ENCODE measurements at places on chromosomes 12 and 14.

DNA sequence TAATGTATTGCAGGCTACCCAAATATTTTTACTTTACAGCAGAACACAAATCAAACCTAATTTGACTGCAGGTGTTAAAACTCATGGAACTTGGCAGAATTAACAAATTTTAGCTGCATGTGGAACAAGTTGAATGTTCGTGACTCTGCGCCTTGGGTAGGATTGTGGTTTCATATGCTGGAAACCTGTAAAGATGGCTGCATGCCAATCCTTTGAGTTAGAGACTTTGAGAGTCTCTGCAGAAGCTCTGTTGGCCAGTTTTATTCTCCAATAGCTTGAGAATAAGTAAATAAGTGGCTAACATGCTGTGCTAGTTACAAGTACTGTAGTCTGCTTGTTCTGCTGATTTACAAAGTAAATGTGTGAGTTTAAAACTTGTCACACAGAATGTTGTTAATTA lies 77.8 kb downstream of the PDE6H start:
- peak; percentile 76 for DNase-seq

GRCh38 chr12:27158297-27158696 lies 75.9 kb upstream of the C12orf71 start:
- no peak for DNase-seq

DNA sequence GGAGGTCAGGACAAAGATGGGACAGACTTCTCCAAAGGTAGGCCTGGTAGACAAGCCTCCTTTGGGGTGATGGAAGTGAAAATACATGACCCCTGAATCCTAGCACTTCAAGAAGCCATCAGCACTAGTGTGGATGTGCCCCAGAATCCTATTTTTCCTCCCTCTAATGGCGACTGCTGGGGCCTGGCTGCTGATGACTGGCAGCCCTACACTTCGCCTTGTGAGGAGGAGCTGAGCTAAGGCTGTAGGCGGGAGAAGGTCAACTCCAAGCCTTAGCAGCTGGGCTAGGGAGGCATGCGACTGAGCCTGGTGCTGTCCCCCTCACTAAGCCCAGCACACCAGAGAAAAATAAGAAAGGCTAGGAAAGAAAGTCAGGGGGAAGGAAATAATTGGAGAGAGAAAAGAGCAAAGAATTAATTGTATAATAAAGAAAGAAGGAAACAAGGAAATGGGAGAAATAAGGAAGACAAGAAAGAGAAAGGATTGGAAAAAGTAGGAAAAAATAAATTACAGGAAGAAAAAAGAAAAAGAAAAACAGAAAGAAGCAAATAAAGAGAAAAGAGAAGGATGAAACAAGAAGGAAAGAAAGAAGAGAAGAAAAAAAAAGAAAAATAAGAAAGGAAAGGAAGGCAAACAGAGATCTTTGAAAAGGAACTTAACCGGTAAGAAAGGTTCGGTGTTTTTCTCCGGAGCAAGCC lies 4.7 kb upstream of the HOXC10 start:
- peak; percentile 46 for DNase-seq

- no peak for DNase-seq
Measured at GRCh38 chr14:26835979-26836570, 238.2 kb upstream of the NOVA1 start.

DNA sequence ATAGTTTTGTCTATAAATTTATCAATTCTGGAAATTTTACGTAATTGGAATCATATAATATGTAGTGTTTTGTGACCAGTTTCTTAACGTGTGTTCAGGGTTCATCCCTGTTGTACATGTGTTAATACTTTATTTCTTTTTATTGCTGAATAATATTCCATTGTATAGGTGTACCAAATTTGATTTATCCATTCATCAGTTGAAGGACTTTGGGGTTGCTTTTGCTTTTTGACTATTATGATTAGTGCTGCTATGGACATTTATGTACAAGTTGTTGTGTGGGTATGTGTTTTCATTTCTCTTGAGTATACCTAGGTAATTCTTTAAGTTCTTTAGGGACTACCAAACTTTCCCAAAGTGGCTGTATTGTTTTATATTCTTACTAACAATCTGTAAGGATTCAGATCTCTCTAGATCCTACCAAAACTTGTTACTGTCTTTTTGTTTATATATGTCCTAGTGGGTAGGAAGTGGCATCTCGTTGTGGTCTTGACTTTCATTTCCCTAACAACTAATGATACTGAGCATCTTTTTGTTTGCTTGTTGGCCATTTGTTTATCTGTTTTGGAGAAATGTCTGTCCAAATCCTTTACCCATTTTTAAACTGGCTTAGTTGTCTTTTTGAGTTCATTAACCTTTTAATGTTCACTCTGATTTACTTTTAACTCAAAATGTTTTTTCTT lies 14.9 kb downstream of the VRK1 start:
- DNase-seq, result no peak

- no peak for DNase-seq
Measured at GRCh38 chr12:1845886-1846285, 25.5 kb downstream of the LRTM2 start.

- peak; percentile 42 for DNase-seq
Measured at GRCh38 chr12:46585854-46586621, 213.5 kb upstream of the SLC38A2 start.

DNA sequence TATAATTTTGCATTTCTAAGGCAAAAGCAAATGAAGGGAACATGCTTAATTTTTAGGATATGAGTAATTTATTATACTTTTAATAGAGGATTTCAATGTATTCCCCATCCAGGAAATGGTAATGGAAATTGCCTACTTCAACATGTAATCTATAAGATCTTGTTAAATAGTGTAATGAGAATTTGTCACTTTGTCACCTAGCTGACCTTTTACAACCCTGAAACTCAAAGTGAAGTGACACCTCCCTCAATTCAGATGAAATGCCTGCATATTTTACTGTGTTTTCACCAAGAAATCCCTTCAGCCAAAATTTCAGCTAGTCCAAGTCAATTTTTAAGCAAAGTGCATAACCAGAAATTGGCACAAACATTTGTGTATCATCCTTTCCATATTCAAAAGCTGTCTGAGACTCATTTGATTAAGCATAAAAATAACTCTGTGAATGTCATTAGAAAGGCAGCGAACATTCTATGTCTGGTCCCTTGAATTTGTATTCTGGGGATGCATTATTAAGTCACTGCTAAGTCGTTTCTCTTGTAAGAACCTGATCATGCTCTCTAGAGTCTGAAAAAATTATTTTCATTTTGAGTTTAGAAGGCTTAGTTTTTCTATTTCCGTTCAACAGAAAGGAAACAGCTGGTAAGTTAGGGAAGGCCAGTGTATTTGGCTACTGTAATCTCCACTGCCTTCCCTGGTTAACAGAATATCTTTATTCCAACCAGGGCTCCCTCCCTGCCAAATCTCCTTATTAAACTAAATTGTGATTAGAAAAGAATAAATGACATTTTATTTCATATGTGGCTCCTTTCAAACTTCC lies 100.8 kb downstream of the IGF1 start:
- DNase-seq, result no peak

GRCh38 chr12:49702009-49702408 lies 5.2 kb downstream of the FMNL3 start:
- no peak for DNase-seq

DNA sequence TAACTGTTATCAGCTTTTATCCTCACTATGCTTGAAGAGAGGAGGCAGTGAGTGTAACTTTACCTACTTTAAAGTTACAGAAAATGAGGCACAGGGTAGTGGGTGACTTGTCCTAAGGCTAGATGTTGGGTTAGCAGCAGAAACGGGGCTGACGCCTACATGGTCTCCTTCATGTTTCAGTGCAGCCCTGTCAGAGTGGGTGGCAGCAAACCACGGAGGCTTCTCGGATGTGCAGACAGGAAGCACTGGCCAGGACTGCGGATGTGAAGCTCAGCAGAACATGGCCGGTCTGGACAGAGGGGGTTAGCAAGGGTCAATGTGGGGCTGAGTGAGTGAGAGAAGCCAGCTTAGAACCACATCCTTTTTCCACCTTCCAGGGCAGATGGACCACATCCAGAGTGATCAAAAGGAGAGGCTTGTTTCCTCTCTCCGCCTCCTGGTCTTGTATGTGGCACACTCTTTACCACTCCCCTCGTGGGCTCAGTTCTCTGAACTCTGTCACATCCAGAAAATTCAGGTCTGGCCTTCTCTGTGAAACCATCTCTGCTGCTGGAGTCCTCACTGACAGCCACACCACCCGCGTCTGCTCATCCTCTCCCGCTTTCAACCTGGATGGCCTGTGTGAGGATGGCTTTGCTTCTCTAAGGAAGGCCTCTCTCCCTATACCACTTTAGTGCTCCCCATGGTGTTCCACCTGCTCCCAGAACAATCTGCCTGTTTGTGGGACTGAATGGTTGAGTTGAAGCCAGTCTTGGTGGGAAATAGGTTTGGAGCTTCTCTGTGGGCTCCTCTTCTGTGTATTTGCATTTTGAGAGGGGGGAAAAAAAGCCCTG lies 14.1 kb downstream of the SUSD6 start:
- DNase-seq, result no peak

DNA sequence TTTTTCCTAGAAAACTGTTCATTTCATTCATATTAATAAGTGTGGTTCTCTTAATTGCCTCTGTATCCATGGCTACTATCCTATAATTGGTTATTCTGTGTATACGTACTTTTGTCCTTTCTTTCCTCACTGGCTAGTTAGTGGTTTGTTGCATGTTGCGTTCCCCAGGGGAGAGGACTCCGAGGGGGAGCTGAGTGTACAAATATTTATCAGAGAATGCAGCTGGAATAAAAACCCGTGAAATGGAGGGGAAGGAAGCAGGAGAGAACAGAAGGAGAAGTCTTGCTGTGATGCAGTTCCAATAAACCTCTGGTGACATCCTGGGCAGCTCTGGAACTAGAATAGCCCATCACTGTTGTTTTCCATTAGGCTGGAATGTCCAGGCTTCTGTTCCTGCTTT lies 117.1 kb upstream of the RGS6 start:
- no peak for DNase-seq

GRCh38 chr12:95672166-95672565 lies 118.4 kb downstream of the NTN4 start:
- DNase-seq, result no peak

GRCh38 chr14:36556811-36557433 lies 25.5 kb downstream of the NKX2-8 start:
- peak; percentile 10 for DNase-seq

DNA sequence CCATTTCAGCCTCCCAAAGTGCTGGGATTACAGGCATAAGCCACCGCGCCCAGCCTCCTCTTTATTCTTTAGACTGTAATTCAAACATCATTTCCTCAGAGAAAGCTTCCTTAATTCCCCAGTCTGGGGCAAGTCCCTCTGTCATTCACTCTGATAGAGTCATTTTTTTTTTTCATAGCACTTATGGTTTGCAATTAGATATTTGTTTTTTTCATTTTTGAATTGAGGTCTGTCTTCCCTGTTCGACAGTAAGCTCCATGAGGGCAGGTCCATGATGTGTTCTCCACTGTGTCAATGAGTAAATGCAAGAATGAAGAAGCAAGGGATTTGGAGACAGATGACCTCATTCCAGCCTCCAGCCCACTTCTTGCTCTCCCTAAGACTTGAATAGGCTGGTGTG lies 12.1 kb downstream of the ASIC1 start:
- DNase-seq, result no peak

- no peak for DNase-seq
Measured at GRCh38 chr14:93019367-93019843, 96.3 kb downstream of the ITPK1 start.

DNA sequence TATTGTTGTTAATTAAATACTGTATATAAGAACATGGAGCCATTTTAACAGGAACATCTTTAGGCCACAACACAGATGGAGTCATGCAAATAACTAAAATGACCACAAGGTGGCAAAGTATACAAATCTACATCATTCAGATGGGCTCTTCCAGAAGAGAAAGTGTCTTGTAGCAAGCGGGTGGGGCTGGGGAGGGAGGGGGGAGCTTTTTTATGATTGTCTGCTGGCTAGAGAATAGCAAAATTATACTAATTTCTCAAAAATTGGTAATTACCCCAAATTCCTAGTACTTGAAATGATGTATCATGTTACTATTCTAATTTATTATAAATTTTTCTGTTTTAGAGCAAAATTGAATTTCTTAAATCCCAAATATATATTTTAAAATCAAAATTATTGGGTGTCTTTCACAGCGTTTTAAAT lies 378.7 kb downstream of the PRKD1 start:
- DNase-seq, result peak; percentile 78

DNA sequence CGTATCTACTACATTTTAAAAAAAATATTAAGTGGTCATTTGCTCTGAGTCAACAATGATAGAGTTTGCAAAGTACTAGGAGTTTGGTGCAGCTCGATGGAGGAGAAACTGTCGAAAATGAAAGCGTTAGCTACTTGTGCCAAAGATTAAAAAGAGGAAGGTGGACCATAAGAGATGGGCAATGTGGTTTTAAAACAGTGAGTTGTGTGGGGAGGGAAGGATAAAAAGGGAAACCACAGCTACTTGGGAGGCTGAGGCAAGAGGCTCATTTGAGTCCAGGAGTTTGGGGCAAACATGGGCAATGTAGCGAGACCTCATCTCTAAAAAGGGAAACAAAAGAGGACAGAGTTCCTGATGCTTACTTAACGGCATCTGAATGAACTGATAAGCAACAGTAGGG lies 18.2 kb upstream of the STRAP start:
- no peak for DNase-seq

- DNase-seq, result no peak
Measured at GRCh38 chr12:67357376-67358125, 88.4 kb downstream of the CAND1 start.

DNA sequence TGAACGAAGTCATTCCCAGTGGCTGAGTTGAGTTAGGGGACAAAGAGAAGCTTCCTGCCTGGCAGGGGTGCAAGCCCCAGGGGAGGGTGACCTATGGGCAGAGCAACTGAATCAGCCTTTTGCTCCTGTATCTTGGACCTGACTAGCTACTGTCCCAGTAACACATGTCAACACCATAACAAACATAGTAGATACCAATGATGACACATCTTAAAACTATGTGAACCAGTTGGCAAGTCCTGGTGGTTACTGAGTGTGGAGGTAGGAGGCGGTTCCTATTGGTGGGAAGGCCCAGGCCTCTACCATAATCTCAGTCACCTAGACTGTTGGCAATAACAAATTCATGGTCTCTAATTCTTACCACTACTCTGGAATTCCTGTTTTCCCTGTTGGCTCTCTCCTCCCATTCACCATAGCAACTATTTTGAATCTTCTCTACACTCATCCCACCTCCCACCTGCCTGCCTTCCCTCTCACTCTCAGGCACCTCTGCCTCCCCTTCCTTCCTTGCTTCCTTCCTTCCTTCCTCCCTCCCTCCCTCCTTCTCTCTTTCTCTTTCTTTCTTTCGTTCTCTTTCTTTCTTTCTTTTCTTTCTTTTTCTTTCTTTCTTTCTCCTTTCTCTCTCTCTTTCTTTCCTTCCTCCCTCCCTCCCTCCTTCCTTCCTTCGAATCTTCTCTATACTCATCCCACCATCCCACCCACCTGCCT lies 8.1 kb upstream of the P2RX7 start:
- no peak for DNase-seq
